RWPE2 (cell line): ENCODE measurements at places on chromosomes 3 and 15.

DNA sequence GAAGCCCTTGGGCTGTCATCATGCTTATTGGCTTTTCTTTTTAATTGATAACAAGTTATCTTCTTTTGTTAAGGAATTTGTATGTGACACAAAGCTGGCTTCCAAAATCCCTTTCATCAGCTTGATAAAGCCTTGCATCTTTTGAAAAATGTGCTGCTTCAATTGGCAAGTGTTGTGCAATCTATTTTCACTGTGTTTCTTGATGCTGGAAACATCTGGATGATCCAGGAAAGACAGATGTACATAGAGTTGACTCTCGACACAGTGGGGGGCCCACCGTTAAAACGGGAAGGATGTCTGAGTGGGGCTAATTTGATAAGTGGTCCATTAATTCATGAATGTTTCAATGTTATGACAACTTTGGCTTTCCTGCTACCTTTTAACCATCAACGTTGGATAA, 158.3 kb upstream of the WNT5A start:
- DNase-seq: no peak

- no peak for DNase-seq
These were observed 374.0 kb upstream of the ALCAM start for GRCh38 chr3:104992676-104993075.

DNA sequence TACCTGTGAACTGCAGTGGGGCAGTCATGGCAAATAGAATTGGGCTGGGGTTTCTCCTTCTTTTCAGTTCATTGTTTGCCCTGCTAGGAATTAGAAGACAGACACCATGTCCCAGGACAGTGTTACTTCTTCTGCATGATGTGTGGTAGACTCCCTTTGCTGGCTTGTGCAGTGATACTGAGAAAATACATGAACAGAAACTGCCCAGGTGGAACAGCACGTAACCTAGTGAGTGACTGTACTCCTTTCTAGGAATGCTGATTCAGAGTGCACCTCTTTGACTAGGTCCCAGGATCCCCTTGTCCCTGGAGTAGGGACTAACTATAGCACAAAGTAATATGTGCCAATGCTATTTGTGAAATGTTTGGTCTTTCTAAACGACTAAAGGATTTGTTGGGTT, 10.7 kb upstream of the SLC22A13 start:
- no peak for DNase-seq

GRCh38 chr15:72958634-72959033, 93.6 kb upstream of the NEO1 start:
- DNase-seq: no peak

GRCh38 chr15:40246496-40247280, 7.8 kb downstream of the PAK6 start:
- peak; percentile 65 for DNase-seq

DNA sequence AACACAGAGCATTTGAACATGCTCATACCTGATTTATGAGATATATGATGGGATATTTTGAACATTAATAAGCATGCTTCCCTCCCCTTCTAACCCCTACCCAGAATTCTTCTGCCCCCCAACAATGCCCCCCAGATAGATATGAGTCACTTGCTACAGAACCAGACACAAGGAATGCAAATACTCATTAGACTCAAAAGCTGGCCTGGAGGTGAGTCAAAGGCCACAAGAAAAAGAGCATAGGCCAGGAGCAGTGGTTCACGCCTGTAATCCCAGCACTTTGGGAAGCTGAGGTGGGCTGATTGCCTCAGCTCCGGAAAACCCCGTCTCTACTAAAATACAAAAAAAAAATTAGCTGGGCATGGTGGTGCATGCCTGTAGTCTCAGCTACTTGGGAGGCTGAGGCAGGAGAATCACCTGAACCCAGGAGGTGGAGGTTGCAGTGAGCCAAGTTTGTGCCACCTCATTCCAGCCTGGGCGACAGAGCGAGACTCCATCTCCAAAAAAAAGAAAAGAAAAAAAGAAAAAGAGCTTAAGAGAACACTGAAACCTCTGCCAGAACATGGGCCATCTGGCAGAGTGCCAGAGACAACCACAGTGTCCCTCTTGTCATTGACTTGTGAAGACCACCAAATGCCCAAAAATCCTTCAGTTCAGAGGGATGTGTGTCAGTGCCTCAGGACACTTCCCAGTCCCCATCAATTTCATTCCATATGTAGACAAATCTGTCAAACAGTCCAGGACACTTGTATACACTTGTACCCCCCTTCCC, 3.9 kb upstream of the SH3GL3 start:
- DNase-seq: no peak

- no peak for DNase-seq
These were observed 8.0 kb downstream of the SLC6A1 start for GRCh38 chr3:11000528-11000927.

DNA sequence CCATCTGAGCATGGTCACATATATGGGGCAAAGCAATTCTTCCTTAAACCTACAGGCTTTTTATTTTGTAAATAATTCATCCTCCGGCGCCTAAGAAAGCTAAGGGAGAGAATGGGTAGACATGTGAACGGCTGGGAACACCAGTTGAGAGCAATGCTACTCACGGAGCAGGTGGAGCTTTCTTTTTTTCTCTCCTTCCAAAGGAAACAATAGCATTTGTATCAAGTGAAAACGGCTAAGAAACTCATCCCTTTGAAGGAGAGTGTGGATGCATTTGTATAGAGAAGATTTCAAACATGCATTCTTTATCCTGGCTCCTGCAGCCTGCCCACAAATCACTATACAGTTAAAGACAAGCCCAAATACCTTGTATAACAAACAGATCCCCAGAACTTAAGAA, 637.8 kb downstream of the MAGI1 start:
- no peak for DNase-seq

- DNase-seq: no peak
These were observed 188.4 kb upstream of the THRB start for GRCh38 chr3:24683090-24683489.

DNA sequence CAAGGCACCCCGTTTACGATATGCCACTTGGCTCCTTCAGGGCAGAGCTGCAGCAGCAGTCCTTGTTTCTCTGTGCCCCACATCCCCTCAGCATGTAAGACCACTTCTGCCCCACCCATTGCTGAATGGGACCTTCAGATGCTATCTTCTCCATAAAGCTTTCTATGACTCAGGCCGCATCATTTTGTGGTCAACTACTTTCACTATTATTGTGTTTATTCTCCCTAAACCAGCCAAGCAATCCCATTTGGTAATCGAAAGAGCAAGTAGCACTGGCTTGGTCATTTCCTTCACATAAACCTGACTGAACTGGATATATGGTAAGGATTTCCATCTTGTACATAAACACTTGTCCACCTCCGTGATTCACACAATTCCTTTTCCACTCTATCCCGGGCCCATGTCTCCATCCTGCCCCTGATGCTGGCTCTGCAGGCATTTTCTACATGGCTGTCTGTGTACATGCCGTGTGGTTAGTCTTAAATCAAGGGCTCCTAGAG, 25.7 kb downstream of the LIPC start:
- DNase-seq: no peak

DNA sequence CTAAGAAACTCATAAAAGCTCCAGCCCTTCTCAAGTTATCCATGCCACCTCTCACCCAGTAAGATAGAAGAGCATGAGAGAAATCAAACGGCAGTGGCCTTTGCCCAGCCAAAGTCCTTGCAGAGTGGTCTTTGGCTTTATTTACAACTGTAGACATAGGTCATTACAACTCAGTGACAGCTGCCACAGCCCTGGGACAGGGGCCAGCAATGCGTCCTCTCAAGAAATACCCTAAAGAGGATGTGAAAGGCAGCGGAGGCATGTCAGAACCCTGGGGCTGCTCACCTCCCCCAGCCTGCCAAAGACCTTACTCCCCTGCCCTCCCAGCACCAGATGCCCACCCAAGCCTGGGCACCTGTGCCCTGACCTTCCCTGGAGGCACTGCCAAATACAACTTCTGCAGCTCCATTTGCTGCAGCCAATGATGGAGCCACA, 6.3 kb downstream of the ACAA1 start:
- DNase-seq: no peak
